ENCODE measurements at places on chromosomes 2 and 18. TPM values are rescaled to one million over a fixed set of nuclear protein-coding genes. Genes with fewer than 3 reads are reported as not detected.

The BOLA3 gene
- 69.5 TPM for total RNA-seq

GRCh38 chr2:200159357-200159707 is 147.2 kb upstream of the SPATS2L start:
- DNase-seq = no peak

- DNase-seq = no peak
Observed at GRCh38 chr2:189002079-189002478, 27.9 kb downstream of the COL3A1 start.

GRCh38 chr2:8080063-8080462 is 601.8 kb upstream of the ID2 start:
- no peak for DNase-seq
